Epithelial cell of proximal tubule (primary cell): ENCODE measurements at places on chromosomes 5 and 9.

DNA sequence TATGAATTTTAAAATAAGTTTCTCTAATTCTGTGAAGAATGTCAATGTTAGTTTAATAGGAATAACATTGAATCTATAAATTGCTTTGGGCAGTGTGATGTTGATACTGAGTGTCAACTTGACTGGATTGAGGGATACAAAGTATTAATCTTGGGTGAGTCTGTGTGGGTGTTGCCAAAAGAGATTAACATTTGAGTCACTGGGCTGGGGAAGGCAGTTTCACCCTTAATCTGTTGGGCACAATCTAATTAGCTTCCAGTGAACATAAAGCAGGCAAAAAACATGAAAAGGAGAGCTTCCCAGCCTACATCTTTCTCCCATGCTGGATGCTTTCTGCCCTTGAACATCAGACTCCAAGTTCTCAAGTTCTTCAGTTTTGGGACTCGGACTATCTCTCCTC lies 832.0 kb upstream of the ARRDC3 start:
- DNase-seq = no peak

GRCh38 chr5:73830646-73831045 lies 204.7 kb downstream of the ARHGEF28 start:
- no peak for DNase-seq

- DNase-seq = no peak
These were observed 23.3 kb downstream of the PITX1 start for GRCh38 chr5:135010502-135011354.

GRCh38 chr9:8653855-8654254 lies 854.3 kb upstream of the DMAC1 start:
- no peak for DNase-seq

GRCh38 chr9:34651876-34652601 lies at the start of gene IL11RA:
Gene IL11RA, plus strand, starts transcription at chr9:34652185. Its CDS starts 3,033 bp downstream, at chr9:34655218.
- DNase-seq = no peak

- no peak for DNase-seq
These were observed 6.3 kb downstream of the ADGRD2 start for GRCh38 chr9:124456341-124457078.

GRCh38 chr5:135985951-135986350 lies 31.2 kb upstream of the LECT2 start:
- no peak for DNase-seq

DNA sequence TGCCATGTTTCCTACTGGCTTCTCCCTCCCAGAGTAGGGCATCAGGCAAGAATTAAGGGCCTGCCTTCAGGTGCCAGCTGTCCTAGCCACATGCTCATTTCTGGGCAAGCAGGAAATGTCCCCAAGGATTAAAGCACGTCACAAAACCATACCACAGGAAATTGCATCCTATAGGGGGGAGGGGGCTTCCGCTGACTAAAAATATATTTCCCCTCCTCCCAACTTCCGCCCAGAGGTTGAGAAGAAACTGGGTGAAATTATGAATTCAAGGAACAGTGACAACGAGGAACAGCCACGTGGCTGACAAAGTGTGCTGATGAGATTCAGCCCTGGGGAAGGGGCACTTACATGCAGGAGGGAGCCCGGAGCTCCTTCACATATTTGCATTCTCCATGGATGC lies 4.1 kb downstream of the HBEGF start:
- DNase-seq = no peak

DNA sequence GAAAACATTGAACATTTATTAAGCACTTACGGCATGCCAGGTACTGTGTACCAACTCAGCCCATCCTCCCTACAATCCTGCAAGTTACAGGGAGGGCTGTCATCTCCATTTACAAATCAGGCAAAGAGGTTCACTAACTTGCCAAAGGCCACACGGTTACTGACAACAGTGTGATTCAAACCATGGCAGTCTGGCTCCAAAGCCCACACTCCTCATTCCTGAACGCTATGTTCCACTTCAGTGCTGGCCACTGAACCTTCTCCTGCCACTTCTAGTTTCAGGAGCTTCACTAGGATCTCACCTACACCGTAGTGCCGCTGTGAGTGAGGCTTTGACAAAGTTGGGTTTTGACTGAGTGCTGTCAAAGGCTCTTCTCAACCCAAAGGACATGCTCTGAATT lies 7.2 kb upstream of the LIFR start:
- DNase-seq = peak; percentile 72

DNA sequence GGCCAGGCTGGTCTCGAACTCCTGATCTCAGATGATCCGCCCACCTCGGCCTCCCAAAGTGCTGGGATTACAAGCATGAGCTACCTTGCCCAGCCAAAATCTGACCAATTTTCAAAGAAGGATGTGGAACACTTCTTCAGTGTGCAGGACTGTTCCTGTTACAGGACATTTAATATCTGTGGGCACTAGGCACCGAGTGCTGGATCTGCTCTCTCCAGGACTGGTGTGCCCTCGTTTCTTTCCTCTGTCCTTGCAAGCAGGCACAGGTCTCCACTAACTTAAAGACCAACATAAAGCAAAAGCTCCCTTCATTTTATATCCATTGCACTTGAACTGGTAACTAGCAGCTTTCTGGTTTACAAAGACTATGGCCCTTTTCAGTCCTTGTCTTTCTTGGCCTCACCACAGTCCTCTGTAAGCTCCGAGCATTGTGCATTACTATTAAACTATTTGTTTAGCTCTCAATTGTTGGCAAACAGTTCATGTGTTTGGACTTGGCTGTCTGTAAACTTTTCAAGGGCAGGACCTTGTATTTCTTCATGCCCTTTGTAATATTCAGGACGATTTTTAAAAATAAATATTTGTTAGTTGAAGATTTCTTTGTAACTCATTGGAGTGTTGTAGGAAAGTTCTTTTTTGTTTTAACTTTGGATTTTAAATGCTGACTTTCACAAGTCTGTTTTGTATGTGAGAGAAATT lies 37.3 kb downstream of the ARHGEF28 start:
- no peak for DNase-seq

GRCh38 chr5:144585681-144586080 lies 415.0 kb downstream of the KCTD16 start:
- DNase-seq = no peak

GRCh38 chr5:109877670-109878045 lies 187.9 kb downstream of the MAN2A1 start:
- DNase-seq = no peak

- no peak for DNase-seq
These were observed 2.5 kb downstream of the TBC1D9B start for GRCh38 chr5:179905161-179905560.

DNA sequence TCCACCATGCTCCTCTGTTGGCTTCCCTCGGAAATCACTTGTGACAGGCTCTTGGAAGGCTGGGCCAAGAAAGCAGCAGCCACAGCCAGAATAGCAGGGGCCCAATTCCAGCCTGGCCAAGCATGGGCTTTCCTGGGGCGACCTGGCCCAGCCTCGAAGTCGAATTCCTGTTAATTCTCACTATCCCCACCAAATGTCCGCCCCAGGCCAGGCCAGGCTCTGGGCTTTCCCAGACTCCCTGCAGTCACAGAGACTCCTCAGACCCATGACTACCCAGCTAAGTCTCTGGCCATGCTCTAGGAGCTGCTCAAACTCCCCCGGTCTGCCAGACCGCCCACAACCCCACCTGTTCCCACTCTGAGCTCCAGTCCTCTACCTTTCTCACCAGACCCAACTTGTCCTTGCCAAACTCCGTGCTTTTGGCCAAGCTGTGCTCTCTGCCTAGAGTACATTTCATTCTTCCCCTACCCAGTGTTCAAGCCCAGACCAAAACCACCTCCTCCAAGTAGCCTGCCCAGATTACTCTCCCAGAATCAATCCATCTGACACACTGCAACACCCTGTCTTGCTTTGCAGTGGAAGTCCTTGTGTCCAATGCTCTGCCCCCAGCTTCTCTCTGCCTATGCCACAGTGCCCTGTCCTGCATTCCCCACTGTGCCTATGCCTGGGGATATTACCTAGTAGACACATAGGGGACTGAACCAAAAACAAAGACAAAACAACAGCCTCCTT lies 26.2 kb downstream of the SHB start:
- no peak for DNase-seq

DNA sequence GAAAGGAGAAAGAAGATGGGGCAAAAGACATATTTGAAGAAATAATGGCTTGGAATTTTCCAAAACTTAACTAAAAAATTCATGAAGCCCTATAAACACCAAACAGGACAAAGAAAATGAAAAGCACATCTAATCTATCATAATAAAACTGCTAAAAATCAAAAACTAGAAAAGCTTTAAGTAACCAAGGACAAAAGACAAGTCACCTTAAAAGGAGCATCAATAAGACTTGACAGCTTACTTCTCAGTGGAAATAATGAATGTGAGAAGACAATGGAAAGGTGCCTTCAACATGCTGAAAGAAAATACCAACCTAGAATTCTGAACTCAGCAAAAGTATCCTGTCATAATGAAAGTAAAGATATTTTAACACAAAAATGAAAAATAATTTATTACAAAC lies 27.0 kb downstream of the GTF3C4 start:
- DNase-seq = no peak

- DNase-seq = no peak
These were observed 30.7 kb upstream of the GPR21 start for GRCh38 chr9:123002754-123003153.

DNA sequence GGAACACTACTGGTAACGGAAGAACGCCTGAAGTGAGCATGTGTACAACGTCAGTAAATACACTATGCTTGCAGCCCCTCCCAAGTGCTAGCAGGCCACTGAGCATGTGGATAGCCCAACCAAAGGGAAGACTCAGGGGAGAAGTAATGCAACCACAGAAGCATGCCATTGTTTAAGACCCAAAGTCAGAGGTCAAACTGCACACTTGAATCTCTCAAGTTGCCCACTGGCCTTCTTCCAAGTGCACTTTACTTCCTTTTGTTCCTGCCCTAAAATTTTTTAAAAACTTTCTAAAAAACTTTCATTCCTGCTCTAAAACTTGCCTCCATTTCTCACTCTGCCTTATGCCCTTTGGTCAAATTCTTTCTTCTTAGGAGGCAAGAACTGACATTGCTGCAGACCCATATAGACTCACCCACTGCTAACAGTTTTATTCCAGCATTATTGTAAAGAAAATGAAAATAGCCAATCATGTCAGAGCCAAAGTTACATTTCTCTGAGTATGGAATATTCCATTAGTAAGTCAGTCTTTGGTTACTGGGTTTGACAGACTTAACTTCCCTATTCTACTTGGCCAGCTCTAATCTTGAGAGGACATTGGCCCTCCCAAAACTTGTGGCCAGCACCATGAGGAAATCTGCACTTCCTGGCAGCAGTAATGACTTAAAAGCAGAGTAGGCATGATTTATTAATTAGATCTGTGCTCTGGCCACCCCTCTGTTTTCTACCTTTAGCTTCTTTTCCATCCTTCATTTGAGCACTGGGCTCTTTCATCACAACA lies 76.9 kb downstream of the TSSK1B start:
- no peak for DNase-seq
